Central memory CD8-positive, alpha-beta T cell (primary cell): ENCODE measurements at places on chromosomes 4 and X.

DNA sequence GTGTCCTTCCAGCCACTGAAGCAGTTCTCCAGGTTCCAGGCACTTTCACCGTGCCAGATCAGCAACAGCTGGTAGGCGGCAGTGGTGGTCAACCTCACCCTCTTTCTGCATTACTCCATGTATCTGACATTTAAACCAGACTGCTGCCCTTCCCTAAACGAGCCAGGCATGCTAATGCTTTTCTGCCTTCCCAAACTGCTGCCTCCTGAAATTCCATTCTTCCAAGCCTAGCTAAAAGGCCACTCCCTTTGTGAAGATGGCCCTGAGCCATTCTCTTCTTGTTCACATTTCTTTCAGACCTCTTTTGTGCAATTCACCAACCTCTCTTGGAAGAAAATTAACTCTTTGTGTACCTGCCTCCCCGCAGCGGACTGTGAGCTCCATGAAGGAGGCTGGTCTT lies 73.7 kb downstream of the CHST7 start:
- DNase-seq = no peak

GRCh38 chr4:176814770-176815169 lies 22.0 kb upstream of the VEGFC start:
- no peak for DNase-seq

DNA sequence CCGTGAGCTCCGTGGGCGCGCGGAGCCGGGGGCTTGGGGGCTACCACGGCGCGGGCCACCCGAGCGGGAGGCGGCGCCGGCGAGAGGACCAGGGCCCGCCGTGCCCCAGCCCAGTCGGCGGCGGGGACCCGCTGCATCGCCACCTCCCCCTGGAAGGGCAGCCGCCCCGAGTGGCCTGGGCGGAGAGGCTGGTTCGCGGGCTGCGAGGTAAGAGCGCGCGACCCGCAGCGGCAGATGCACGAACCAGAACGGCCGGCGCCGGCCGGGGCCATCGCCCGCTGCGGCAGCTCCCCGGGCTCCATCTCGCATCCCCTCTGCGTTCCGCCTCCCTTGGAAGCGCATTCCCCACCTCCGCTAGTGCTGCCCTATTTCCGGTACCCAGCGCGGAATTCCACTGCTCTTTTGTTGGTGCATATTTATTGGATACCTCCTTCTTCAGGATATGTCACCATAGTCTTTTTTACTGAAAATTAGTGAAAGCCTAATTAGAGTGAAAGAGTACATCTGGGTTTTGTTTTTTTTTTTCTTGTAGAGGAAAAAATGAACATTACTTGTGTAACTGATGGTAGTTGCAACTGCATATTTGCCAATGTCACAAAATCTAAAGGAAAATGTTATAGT lies 797 bp downstream of the PKD2 start:
- DNase-seq = no peak

- no peak for DNase-seq
Measured at GRCh38 chr4:114807759-114808404, 209.3 kb downstream of the UGT8 start.
